Stimulated activated CD4-positive, alpha-beta T cell treated with anti-CD3 and anti-CD28 coated beads, Interleukin-2, amount 100 ng/mL, for 48 hours (primary cell): ENCODE measurements at places on chromosomes 5 and 9.
A peak's percentile ranks its signal among the peaks of the same experiment; 100 is the strongest.

DNA sequence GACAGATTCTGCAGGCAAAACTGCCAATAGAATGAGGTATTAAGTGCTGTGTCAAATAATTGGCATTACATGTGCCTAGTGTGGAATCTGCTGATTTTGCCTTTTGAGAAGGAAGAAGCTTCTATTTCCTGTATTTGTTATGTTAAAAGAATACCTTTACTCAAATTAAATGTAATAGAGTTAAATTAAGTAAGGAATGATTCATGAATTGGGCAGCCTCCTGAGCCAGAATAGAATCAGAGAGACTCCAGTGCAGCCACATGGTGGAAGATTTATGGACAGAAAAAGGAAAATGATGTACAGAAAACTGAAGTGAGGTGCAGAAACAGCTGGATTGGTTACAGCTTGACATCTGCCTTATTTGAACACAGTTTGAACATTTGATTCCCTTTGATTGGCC lies 464.4 kb upstream of the SEMA6A start:
- DNase-seq = no peak

GRCh38 chr5:76703707-76704106 lies 12.2 kb upstream of the F2R start:
- no peak for DNase-seq

- no peak for DNase-seq
Measured at GRCh38 chr5:103245761-103246160, 12.8 kb upstream of the MACIR start.

- no peak for DNase-seq
Measured at GRCh38 chr5:72441094-72441723, 66.0 kb downstream of the ZNF366 start.

DNA sequence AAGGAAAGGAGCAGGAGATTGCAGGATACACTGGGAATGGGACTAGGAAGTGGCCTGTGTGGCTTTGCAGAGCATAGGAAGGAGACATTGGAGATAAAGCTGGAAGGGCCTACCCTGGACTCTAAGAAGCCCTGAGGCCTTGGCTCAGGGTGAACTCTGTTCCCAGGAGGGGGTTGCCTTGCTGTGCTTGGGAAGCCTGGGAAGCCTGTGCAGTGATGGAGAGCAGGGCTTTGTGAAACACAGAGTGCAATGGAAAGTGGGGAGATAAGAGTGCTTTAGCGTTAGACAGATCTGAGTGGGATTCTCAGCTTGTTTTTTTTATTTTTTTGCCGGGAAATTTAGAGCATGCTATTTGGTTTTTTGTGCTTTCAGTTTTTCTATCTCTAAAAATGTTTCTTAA lies 437.8 kb downstream of the KDM4C start:
- no peak for DNase-seq

GRCh38 chr5:68219161-68219816 lies 3.7 kb downstream of the PIK3R1 start:
- DNase-seq = no peak

DNA sequence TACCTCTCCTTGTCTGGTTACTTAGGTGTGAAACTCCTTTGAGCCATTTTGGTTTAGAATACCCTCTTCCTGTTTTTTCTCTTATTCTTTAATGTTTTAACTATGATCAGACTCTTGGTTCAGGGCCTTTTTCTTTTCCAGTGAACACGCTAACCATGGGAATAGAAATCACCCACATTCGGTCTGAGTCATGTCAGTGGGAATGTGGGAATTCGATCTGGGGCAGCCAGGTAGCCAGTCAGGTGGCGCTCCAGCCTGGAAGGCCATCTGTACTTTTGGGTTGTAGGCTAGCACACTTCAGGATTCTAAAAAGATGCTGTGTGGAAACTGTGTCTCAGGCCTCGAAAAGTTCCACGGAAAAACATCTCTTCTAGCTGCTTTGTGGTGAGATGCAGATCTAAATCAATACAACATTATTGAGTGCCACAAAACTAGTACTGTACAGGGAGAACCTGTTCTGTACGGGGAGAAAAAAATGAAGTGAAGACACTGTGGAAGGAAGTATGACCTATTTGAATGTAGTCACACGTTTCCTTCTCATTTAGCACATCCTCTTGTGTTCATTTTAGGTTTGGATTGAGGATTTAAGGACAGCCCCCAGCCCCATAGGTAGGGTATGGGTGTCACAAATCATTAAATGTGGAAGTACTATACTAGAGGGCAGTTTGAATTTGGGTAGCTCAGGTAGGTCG lies 36.4 kb downstream of the SNX30 start:
- no peak for DNase-seq

DNA sequence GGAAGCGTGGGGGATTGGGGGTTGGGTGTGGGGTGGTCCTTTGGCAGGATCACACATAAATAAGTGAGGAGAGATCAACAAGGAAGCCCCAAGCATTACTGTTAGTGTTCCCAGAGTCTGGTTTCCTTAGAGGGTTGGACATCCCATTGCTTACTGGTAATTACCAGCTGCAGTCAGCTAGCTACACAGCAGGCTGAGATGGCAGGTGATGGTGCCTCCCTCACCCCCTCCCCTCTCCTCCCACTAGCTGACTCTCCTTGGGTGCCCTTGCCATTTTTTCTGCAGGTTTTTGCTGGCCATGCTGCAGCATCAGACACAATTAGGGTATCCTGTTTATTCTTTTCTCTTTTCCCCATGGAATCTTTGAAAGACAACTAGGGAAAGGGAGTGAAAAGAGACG lies 107.5 kb upstream of the TLR4 start:
- DNase-seq = no peak

DNA sequence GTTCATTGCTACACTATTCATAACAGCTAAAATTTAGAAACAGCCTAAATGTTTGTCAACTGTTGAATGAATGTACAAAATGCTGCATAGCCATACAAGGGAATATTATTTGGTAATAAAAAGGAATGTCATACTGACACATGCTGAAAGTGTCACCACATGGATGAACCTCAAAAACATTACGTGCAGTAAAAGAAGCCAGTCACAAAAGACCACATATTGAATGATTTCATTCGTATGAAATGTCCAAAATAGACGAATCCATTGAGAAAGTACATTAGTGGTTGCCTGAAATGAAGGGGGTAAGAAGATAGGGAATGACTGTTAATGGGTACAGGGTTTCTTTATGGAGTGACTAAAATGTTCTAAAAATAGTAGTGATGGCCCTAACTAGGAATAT lies 11.6 kb upstream of the ECM2 start:
- no peak for DNase-seq

- DNase-seq = no peak
Measured at GRCh38 chr9:123438821-123439220, 82.8 kb downstream of the CRB2 start.

DNA sequence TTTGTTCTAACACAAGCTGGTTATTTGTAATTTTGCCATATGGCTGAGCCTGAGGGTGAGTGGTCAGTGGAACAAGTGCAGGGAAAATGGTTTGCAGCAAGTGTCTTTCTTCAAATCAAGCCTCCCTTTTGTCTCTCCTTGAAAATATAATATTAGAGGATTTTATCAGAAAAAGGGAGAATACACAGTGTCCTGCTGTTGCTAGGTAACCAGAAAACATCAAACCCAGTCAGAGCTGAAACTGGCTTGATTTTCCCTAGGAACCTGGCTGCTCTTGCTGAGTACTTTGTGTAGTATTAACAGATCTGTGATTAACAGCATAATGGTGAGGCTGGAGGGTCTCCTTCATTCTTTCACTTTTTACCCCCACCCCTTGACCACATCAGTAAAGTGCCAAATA lies 314.0 kb downstream of the ARHGEF28 start:
- DNase-seq = no peak

GRCh38 chr9:27248702-27249101 lies 48.2 kb downstream of the EQTN start:
- no peak for DNase-seq

DNA sequence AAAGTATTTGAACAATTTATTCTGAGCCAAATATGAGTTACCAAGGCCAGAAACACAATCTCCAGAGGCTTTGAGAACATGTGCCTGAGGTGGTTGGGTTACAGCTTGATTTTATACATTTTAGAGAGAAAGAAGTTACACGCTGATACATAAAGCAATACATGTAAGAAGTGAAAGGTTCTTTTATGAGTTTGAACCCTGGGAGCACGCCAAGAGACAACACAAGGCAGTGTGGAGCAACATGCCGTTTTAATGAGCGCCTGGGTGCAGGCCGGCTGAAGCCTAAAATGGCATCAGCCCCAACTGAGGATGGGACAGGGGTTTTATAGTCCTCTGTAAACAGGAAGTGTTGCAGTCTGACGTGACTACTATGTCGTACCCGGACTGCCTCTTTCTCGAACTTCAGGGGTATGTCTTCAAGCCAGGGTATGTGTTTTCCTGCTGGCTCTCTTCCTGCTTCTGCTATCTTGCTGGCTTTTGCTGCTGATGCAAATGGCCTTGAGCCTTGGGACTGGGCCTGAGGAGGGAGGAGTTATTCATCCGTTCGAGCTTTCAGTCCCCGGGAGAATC lies 193.7 kb downstream of the CYLC2 start:
- DNase-seq = no peak

GRCh38 chr5:82205005-82205404 lies 73.1 kb downstream of the RPS23 start:
- no peak for DNase-seq

- DNase-seq = no peak
Measured at GRCh38 chr5:83595217-83595616, 123.7 kb downstream of the VCAN start.

- no peak for DNase-seq
Measured at GRCh38 chr5:174798551-174798951, 74.2 kb downstream of the MSX2 start.

- DNase-seq = no peak
Measured at GRCh38 chr5:174315471-174315870, 270.0 kb downstream of the NSG2 start.

DNA sequence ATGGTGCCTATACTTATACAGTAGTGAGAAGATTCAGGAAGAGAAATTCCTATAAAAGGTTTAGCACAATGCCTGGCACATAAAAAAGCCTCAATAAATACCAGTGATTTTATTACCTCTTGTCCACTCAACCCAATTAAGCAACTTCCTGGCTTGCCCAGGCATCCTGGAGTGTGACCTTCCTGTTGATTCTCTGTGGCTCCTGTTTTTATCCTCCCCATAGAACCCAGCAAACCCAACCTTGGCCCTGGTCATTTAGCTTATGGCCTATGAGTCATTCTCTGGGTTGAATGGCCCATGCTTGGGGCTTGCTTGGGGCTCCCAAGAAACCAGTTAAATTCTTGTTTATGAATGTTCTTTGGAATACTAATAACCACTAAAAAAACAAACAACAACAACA lies 21.4 kb upstream of the SPARC start:
- DNase-seq = no peak

DNA sequence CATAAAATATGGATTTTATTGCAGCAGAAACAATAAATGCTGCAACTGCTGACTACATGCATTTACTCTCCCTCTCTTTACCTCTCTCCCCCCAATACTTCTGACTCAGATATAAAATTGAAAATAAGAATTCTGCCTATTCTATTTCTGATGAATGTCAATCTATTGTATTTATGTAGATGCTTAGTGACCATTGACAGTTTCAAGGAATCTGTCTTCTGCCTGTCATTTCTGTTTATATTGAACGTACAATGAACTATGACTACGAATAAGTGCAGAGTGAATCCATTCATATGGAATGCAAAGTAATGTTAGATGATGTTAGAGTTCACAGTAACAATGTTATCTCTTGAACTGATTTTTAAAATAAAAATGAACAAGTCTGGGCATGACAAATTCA lies 898 bp downstream of the CDH10 start:
- no peak for DNase-seq

DNA sequence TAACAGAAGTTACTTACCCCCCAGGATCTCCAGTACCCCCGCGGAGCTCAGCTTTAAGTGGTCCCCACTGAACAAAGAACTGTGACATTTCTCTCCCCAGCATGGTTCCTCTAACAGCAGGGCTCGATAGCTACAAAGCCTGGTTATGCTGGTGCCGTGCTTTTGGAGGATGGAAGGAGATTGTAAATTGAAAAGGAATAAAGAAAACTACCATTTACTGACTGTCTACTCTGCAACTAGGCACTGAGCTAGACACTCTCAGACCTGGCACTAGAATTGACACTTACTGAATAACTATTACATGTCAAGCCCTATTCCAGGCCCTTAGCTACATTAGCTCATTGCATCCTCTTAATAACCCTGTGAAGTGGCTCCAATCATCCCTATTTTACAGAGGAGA lies 145.3 kb downstream of the TTLL11 start:
- DNase-seq = no peak

GRCh38 chr5:73640861-73641320 lies 14.9 kb downstream of the ARHGEF28 start:
- DNase-seq = no peak

DNA sequence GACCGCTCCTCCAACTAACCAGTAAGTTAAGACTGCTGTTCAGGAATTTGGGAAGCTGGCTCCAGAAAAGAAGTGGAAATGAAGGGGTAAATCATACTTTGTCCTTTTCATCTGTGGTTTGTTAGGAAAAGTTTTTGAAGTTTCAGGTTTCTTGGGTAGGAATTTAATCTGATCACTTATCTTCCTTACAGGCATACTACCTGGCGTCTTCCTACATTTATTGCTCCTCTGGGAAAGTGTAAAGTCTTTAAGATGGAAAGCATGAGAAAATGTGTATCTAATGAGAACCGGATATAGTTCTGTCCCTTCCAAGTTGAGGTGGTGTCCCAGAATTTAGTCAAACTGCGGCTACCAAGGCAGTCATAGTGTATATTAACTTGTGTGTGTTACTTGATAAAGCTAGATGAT lies 1.3 kb downstream of the RASA1 start:
- DNase-seq = no peak

- no peak for DNase-seq
Measured at GRCh38 chr9:101478444-101478843, 42.9 kb upstream of the ALDOB start.

GRCh38 chr5:52693280-52693679 lies 94.4 kb upstream of the ITGA1 start:
- DNase-seq = peak; percentile 6

DNA sequence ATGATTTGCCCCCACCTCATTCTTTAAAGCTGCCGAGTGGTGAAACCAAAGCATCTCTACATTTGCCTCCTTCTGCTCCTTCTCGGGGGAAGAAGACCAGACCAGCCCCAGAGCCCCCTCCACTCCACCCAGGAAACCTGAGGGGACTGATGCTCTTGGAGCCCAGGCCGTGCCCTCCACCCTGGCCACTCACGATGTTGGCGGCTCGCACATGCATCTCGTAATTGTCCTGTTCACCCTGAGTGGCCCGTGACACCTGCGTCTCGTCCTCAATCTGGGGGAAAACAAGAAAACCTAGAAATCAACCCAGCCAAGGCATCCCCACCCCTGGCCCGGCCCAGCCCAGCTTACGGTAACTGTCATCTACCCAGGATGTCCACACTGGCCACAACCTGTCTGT lies 3.0 kb downstream of the MED22 start:
- DNase-seq = no peak

- no peak for DNase-seq
Measured at GRCh38 chr9:24912767-24913166, 367.1 kb upstream of the IZUMO3 start.

GRCh38 chr9:24602693-24603352 lies 57.1 kb upstream of the IZUMO3 start:
- DNase-seq = no peak

DNA sequence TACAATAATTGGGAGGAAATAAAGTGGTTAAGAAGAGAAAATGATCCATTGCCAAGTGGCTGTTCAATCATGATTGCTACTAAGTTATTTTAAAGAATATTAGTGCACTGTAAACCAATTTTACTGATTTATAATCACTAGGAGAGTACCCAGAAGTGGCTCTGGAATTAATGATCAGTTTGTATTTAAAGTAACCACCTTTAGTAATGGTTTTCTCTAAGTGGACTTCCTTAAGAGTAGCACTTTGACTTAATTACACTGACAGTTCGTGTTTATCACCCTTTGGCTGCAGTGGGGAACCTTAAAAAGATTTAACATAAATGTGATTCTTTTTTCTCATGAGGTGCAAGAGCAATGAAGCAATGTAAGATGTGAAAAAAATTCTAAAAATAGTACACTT lies 310.8 kb downstream of the CDH12 start:
- no peak for DNase-seq
